Aorta (tissue), 5 donors: ENCODE measurements at places on chromosomes 6 and 20. TPM values are rescaled to one million over a fixed set of nuclear protein-coding genes. Genes with fewer than 3 reads are reported as not detected.

- DNase-seq = no peak
These were observed 95.1 kb downstream of the MMS22L start for GRCh38 chr6:97187951-97188350.

- DNase-seq = no peak
These were observed 169.2 kb downstream of the DTNBP1 start for GRCh38 chr6:15493437-15494168.

DNA sequence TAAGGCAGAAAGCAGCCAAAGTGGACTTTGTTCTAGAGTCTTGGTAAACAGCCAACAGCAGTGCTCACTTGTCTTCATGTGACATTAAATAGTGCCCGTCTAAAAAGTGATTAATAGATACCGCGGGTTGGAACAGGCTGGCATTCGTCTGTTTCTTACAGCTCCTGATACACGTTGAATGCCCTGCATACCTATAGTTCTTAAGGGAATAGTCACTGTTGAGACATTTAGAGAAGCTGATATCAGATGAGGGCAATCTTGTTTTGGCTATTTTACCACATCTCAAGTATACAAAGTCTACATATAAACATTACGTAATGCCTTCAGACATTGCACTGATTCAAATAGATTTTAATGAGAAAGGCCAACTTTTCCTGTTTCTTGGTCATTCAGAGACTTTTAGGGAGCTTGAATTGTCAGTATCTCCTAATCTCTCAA, 374.9 kb upstream of the FLRT3 start:
- no peak for DNase-seq

DNA sequence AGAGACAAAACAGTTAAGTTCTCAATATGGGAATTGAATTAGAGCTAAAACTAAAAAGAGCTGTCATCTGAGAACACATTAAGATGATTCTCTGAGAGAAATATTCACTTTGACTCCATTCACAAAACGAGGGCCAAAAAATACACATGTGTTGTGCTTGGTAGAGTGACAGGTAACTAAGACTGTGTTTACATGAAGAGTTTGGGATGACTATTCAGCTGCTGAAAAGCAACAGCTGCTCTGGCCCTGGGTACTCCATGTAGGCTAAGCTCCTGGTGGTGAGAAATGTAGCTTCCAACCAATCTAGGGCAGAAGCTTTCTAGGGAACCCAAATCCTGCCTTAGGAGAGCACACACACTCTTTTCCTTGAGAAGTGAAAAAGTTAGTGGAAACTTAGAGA, 184.5 kb downstream of the COL21A1 start:
- DNase-seq = no peak

GRCh38 chr6:140857739-140858380, 1274.9 kb upstream of the GJE1 start:
- no peak for DNase-seq

DNA sequence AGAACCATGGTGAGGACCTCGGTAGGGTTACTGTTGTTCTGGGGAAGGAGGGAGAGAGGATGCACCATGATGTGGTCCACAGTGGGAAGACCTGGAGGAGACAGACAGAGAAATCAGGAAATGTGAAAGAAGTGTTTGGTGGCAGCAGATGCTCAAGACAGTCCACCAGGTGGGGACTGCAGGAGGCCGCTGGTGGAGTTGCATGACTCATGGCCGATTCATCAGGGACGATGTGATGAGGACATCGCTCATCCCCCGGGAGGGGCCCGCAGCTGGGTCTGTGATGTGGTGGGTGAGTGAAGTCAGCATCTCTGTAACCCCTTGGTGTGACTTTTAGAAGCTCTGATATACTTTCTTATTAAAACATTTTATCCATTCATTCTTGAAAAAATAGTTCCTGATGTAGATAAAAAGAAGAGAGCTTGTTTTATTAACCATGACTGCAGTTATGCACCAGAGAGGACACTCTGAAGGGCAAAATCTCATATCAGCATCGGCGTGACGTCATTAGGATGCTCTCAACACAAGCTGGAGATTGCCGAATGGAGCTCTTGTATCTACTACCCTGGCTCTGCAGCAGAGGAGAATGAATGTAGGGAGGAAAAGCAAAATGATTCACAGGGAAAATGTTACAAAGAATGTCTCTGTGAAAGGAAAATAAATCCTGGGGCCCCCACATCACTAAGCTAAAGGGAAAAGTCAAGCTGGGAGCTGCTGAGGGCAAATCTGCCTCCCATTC, 71.2 kb downstream of the RAMACL start:
- DNase-seq = no peak

GRCh38 chr6:68229566-68229965, 405.5 kb upstream of the ADGRB3 start:
- no peak for DNase-seq

DNA sequence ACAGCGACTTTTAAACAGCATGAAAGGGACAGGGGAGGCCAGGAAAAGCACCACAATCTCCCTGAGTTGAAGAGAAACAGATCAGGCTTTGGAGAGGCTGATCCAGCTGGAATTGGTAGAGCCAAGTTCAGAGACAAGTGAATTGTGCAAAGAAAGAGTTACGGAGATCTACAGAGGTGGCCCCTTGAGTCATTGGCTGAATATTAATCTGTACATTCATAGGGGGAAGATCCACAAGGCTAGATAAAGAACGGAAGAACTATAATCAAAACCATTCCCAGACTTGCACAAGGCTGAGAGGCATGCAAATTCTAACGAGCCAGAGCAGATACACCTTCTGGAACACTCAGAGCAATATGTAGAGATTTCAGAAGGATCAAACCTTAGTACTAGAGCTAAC, 14.2 kb upstream of the FOXQ1 start:
- DNase-seq = no peak

DNA sequence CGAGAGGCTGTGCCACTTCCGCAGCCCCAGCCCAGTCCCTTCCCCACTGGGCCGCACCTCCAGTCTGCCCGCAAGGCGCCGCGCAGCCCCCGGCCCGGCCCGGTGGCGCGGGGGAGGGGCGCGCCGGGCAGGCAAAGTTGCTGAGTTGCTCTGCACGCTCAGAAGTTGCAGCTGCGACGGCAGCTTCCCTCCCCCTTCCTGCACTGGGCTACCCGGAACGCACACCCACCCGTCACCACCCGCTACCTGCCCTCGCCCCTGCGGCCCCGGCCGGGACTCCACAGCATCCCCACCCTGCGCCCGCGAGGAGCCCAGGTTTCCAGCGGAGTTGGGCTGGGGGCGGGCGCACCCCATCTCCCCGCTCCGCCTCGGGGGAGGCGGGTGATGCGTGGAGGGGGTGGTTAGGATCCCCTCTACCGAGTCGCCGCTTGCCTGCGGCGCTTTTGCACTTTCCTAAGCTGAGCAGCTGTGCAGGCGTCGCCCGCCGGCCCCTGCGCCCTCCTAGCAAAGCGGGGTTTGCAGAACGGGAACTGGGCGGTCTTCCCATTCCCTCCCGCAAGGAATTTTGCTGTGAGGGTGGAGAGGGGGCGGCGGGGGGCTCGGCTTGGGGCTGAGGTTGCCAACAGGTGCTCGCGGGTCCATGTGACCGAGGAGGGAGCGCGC, 55.9 kb upstream of the RREB1 start:
- DNase-seq = peak; percentile 82

DNA sequence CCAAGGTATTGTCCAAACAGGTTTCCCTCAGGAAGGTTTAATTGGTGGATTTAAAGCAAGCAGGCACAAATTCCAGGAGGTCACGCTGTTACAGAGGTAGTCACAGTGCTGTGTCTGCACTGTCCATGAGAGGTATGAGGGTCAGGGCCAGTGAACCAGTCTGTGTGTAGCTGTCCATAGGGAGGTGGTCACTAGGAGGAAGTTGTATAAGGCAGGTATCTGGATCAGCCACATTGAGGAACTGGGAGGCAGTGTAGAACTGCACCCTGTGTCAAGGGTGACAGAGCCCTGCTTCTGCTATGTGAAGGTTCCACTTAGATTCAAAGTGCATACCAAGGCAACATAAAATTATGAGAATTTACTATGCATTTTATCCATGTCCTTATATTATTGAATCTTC, 73.3 kb downstream of the MAP3K4 start:
- DNase-seq = no peak

DNA sequence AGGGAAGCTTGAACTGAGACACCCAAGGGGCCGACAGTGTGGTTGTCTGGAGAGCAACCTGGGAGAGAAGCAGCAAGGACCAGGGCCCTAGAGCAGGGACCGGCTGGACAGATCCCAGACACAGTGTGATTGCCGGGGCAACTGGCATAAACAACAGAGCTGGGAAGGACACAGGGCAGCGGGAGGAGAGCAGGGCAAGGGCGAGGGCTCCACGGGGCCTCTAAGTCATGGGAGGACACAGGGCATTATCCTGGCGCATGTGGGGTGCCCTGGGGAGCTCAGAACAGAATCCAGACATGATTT, 31.1 kb upstream of the CCR6 start:
- no peak for DNase-seq

DNA sequence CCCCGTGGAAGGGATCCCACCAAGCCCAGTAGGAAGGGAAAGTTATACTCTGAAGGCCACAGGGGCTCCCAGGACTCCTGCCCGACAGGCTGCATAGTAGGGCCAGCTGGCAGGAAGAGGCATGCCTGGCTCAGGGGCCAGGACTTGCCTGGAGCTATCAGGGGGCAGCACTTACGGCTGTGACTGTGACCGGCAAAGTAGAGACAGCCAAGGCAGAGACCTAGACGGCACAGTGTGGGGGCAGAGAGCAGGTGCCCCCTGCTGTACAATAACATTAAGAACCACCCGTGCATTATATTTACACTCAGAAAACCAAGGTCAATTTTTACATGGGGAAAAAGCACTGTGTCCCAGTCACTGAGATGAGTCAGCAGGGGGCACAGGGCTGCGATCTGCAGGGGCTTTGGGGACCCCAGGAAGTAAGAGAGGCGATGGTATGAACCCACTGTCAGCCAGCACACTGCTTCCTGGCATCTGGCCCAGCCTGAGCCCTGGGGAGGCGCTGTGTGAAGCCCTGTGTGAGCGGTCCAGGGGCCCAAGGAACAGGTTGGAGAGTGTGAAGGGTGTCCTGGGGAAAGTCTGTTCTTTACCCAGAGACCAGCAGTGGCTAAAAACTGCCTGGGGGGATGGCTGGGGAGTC, 9.9 kb downstream of the CCDC167 start:
- DNase-seq = no peak

- no peak for DNase-seq
These were observed 638 bp downstream of the MDN1 start for GRCh38 chr6:89818977-89819335.

DNA sequence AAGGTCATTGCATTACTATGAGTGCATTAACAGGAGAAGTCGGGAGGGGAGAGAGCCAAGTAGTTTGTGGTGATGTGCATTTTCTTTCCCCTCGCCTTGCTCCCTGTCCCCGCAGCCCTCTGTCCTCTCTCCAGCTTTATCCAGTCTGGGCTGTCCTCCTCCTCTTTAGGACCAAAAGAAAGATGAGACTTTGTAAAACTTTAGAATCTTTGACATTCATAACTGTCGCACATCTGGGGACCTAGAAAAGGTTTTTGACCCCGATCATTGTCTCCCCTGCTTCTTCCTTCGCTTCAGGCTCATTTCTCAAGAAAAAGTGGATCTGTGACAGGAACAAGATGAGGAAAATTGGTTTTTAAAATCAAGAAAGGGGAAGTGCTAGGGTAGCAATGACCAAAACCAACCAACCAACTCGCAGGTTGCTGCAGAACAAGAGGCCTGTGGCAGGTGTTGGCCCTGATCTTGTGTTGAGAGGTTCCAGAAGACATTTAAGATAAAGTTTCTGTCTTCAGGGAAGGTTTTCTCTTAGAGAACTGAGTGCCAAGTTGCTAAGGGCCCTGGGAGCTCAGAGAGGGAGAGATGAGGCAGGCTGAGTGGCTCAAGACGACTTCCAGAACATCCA, 17.6 kb downstream of the SYTL3 start:
- no peak for DNase-seq

DNA sequence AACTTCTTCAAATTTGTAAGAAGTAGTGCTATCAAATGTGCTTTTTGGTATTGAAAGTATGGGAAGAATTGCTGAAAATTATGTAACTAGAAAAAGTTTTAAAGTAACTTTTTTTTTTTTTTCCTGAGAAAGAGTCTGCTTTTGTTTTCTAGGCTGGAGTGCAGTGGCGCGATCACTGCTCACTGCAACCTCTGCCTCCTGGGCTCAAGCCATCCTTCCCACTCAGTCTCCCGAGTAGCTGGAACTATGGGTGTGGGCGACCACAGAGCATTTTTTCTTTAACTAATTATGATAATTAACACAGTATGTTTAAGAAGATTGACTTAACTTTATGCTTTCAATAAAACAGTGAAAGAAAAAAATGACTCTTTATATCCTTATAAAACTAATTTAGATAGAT, 38.4 kb downstream of the BMP5 start:
- DNase-seq = no peak

- no peak for DNase-seq
These were observed 476 bp downstream of the SNRPC start for GRCh38 chr6:34757687-34758274.

- no peak for DNase-seq
These were observed 118.0 kb upstream of the ARID1B start for GRCh38 chr6:156658966-156659821.

DNA sequence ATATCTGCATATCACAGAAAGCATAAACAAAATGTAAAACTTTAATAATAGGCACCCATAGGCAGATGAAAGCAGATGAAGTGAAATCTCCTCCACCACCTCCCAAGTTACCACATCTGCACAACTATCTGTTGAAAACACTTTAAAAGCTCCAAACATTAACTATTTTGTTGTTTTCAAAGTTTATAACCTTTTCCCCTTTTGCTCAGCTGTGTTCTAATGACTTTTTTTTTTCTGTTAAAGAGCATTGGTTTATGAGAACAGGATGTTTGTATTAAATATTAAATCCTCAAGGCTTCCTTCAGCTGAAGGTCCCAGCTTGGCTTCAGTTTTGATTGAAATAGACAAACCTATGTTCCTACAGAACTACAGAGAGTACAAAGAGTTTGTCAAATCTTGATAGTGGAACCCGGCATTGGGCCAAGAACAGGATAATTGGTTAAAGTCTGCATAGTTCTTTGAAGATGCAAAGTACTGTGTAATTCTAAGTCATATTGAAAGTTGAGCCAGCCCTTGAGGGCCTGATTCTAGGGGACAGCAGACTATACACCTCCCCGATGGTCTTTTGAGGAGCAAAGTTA, 255.1 kb upstream of the JAG1 start:
- DNase-seq = no peak

GRCh38 chr20:45758096-45758495, 33.6 kb downstream of the WFDC3 start:
- DNase-seq = no peak

Gene CDH22
- total RNA-seq = not detected

Gene INSM1
- total RNA-seq = not detected

Gene THEMIS
- total RNA-seq = 1.7 TPM

Gene GRM4
- total RNA-seq = not detected

Gene MEP1A
- not detected for total RNA-seq

Gene KCNQ5
- 8.1 TPM for total RNA-seq

Gene LRFN2
- not detected for total RNA-seq

Gene SLC22A7
- total RNA-seq = not detected

Gene DNAJC5
- 38.1 TPM for total RNA-seq
